ENCODE measurements at places on chromosomes 12 and 14.
A peak's percentile ranks its signal among the peaks of the same experiment; 100 is the strongest.

DNA sequence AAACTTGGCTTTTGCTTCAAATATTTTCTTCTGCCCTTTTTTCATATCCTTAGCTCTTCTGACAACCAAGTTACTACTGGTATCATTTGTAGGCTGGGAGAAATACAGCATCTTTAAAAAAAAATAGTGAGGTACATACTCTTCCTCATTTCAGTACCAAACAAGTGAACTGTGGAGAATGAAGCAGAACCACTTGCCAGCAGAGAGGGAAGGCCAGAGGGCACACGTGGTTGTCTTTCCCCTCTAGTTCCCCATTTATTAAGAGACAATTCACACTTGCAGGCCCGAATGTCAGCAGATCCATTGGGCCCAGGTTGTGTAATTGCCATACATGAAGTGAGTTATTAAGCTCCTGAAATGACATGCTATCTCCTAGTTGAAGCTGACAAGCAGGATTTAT lies 3.2 kb downstream of the SUSD6 start:
- no peak for DNase-seq

- DNase-seq = no peak
Observed at GRCh38 chr14:31484754-31485153, 3.1 kb downstream of the GPR33 start.

DNA sequence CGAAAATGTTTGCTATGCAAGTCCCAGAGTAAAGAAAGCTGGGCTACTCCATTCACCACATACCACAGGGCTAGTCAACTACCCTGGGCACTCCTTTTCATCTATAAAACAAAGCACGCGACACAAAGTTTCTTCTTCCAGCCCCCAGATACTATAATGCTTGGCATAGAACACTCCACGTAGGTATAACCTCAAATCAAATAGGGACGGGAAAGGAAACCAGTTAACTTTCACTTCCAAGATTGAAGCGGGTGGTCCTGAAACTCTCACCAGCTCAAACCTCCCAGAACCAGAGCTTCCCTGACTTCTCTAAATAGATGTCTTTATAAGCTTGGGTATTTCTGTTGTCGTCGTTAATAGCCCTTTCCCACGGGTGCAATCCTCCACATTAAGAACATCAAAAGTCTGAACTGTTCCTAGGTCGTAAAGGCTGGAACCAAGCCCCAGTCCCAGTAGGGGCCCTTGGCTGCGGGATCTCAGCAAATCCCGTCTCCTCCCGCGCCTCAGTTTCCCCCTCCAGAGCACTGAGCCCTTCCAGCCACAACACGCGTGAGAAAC lies 647 bp downstream of the LGMN start:
- DNase-seq = no peak

DNA sequence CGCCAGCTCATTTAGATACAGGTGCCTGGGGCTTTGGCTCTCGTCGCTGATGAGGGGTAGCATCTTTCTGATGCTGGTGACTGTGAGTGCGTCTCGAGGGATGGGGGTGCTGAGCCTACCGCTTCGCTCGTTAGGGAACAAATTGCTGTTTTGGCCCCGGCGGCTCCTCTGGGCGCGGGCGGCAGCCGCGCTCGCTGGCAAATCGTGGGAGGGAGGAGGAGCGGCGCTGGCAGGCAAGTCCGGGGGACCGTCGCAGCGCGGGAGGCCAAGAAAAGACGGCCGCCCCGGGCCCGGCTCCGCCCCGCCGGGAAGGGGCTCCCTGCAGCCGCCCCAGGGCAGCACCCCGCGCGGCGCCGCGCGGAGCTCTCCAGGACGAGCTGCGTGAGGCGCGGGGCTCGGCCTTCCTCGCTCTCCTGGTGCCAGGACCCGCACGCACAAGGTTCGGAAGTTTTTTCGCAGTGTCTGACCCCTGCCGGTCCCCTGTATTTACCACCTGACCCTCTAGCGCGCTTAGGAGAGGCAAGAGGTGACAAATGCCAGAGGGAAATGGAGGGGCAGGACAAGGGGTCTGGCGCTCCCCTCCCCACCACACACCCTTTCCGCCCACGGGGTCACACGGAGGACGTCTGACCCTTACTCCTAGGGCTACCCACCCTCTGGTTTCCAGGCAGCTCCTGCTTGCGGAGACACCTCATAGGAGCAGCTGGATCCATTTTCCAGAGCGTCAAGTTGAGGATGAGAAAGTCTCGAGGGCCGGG lies 899 bp upstream of the KCNH3 start:
- peak; percentile 21 for DNase-seq

DNA sequence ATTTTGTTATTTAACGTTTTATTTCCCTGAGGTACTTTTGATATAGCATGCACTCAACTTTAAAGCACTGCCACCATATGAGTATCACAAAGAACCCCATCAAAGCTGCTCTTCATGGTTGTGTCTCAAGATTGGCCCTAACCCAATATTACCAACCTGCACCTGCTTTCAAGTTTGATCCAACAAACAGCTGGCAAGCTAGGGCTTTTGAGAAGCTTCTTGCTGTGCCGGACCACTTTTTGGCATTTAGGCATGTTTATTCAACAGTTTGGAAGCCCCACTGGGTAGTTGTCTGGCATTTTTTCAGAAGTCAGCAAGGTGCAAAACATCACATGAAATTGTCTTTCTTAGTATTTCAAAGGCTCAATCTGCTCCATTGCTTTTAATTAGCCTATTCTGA lies 137.2 kb upstream of the PLEKHA5 start:
- peak; percentile 90 for DNase-seq

- no peak for DNase-seq
Observed at GRCh38 chr12:19886065-19886464, 446.8 kb downstream of the AEBP2 start.

GRCh38 chr14:92384461-92385133 lies 61.6 kb downstream of the SLC24A4 start:
- DNase-seq = no peak

GRCh38 chr12:100404769-100405407 lies 48.0 kb downstream of the SLC17A8 start:
- no peak for DNase-seq

DNA sequence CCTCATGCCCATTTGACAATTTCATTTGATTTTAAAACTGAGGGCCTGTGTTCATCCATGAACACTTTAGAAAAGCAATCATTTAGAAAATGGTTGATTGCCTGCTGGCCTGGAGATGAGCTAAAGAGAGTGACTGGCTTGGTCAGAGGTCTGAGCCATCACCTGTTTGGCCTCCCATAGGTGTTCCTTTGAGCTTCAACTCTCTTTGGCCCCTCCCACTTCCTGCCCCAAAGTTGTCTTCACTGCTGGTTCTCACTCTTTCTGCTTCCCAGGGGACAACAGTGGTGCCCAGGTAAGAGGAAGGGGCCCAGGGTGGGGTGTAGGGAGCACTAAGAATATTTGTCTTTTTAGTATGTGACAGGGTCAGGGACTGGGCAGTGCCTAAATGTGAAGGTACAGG lies 4.9 kb upstream of the TCP11L2 start:
- DNase-seq = no peak

GRCh38 chr14:57933349-57933748 lies 67.5 kb upstream of the SLC35F4 start:
- DNase-seq = no peak

DNA sequence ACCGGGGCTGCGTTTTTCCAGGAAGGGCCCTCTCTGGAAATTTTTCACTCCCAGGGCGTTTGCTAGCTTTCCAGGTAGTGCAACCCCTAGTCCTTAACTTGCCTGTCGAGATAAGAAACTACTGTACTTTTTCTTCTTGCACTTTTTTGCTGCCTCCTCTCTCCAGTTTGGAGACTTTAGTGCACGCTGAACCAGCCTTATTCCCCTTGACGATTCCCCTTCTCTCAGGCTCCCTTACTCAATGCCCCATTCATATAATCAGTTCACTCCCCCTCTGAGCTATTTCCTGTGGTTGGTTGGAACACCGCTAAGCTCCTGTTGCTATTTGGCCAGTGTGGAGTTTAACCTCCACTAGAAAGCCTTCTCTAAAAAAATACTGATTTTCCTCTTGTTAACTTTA lies 682 bp downstream of the CREBL2 start:
- peak; percentile 27 for DNase-seq

- DNase-seq = no peak
Observed at GRCh38 chr14:99670361-99671234, 13.5 kb upstream of the CYP46A1 start.

- no peak for DNase-seq
Observed at GRCh38 chr12:51886021-51886710, 1.7 kb upstream of the ANKRD33 start.

GRCh38 chr14:77053046-77053841 lies 24.7 kb upstream of the IRF2BPL start:
- no peak for DNase-seq

DNA sequence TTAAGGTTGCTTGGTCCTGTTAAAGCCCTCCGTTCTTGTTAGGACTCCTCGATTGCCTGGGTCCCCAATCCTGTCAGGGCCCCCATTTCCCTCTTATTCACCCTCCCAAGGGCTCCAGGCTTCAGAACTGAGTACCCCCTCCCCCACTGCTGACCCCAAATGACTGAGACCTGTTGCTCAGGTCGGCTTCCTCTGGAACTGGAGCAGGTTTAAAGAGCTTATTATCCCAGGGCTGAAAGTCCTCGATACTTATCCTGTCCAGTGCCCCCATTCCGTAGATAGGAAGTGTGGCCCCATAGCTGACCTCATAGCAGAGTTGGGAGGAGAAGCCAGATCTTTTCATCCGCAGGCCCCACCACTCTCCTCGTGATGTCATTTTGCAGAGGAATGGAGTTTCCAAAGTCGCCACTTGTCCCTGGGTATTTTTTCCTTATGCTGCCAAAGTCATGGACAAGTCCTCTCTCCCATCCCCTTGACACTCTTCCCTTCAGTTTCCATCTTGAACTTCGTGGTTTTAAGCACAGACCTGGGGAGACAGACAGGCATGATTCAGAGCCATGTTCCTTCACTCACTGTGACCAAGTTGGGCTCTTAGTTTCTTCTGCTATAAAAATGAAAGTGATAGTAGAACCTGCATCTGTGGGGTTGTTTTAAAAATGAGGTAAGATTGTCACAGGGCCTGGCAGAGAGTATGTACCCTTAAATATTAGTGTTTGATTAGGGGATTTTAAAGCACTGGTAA lies 1.2 kb downstream of the USP30 start:
- DNase-seq = no peak

DNA sequence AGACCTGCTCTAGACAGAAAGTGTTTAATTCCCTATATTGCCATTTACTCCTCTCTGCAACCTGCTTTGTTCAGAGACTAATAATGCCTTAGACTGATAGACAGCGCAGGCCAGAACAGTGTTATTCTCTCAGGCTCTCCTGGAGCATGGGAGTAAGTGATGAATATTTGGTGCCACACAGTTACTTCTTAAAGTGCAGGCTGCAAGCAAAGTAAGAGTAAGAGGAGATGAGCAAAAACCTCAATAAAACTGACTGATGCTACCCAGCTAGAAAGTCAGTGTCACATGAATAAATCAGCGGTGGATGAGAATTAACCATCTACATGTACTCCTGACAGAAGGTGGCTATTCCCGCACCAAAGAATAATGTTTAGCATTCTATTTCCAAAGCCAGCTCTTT lies 9.9 kb downstream of the TRIM9 start:
- no peak for DNase-seq

GRCh38 chr14:37195327-37195726 lies 2.4 kb upstream of the MIPOL1 start:
- no peak for DNase-seq

DNA sequence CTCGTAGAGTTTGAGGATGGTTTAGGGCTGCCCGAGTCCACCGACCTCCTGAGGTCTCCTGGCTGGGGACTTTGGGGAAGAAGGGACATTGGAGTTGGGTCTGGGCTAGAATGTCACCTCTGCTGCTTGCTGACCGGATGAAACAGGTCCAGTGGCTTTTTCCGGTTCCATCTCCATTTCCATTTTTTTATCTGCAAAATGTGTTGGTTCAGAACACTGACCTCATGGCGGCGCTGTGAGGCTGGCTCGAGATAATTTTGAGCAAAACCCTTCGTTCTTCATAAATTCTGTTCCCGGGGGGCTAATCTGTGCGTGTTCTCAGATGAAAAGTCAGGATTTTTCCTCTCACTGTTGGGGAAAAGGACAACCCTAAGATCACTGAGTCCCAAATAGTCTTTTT lies 11.7 kb upstream of the MYL2 start:
- DNase-seq = no peak

DNA sequence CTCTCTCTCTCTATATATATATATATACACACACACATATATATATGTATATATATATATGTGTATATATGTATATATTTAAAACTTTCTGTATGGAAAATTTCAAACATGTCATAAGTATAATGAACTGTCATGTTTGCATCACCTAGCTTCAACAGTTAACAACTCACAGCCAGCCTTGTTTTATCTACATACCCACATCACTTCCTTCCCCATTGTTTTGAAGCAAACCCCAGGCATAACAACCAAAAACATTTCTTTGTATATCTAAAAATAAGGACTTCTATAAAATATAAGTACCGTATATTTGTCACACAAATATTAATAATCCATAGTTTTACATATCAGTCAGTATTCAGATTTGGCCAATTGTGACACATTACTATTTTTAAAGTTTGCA lies 57.4 kb downstream of the PAPOLA start:
- DNase-seq = no peak

DNA sequence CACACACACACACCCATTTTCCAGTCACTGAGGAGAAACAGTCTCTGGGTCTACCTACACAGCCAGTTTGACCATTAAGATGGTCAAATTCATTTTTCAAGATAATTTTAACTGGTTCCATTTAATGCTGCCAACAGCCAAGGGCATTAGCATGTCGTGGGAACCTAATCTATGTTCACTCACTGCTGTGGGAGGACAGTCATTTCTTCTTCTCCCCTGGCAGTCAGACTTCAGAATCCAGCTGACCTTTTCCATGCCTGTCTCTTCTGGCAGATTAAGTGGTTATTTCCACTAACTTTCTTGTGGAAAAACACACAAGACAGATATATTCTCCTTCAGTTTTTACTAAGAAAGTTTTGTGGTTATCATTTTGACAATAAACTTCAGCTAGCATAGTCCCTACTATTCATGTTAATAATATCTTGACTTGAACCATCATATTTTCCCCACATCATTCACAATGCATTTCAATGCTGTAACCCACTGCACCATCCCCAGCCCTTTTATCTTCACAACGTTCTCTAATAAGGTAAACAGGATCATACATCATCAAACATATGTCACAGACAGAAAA lies 82.2 kb downstream of the DAD1 start:
- no peak for DNase-seq

- DNase-seq = no peak
Observed at GRCh38 chr12:26112703-26113147, 12.1 kb downstream of the BHLHE41 start.

DNA sequence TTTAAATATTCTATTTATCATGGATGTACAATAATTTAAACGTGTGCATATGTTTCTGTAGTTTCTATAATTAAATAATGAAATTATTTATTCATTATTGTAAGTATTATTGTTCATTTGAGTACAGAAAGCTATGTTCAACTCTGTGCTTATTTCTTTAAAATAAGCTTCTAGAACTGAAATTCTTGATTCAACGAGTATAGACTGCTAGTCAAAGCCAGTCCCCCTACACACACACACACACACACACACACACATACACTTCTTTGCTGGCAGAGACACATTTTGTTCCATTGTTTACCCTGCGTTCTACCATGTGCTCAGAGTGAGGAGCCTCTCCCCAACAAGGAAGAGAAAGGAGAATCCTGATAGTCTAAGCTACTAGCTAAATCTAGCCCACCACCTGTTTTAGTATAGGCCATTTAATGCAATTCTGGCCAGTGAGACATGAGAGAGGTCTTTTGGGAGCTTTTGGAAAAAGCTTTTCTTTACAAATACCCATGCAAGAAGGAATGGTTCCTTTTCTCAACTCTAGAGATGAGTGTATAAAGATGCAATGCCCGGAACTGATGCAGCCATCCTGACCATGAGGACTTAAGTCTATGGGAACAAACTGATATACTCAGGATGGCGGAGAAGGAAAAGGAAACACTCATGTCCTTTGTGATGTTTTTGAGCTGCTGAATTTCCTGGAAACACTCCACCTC lies 161.4 kb downstream of the NDUFA12 start:
- DNase-seq = no peak

Data from NCI-H1105 (cell line).